Muscle of back (tissue), 13 donors: ENCODE measurements at places on chromosomes 2 and 18. TPM values are rescaled to one million over a fixed set of nuclear protein-coding genes. Genes with fewer than 3 reads are reported as not detected.
A peak's percentile ranks its signal among the peaks of the same experiment; 100 is the strongest.

DNA sequence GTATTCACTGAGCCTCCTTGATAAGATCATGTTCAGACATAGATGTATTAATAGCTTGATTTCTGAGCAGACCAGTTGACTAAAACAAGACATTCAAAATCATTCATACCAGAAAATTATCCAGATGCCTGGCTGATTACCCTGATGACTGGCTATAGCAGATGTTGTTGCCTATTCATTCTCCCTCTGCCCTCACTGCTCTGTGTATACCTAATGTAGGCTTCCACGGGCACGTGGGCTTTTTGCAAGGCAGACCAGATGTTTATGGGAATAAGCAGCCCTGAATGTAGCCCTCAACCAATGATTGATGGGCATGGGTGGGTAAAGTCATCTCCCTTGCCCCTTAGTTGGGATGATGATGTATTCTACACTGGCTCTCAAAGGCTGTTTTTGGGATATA, 289.1 kb downstream of the MBD2 start:
- DNase-seq: no peak

DNA sequence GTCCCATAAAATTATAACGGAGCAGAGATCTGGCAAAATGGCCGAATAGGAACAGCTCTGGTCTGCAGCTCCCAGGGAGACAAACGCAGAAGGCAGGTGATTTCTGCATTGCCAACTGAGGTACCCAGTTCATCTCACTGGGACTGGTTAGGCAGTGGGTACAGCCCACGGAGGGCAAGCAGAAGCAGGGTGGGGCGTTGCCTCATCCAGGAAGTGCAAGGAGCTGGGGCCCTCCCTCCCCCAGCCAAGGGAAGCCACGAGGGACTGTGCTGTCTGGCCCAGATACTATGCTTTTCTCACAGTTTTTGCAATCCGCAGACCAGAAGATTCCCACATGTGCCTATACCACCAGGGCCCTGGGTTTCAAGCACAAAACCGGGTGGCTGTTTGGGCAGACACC, 22.8 kb downstream of the ICA1L start:
- DNase-seq: no peak

DNA sequence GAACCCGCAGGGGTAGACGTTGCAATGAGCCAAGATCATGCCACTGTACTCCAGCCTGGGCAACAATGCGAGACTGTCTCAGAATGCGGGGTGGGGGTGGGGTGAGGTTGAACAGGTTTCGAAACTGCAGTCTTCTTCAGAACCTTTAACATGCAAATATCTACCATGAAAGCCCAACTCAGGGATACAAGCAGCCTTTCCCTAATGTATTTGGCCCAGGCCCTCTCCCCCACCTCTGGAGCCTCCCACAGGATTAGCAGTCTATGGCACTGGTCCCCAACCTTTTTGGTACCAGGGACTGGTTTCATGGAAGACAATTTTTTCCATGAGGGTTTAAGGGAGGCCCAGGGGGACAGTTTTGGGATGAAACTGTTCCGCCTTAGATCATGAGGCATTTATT, 53.5 kb downstream of the CCBE1 start:
- DNase-seq: no peak

- peak; percentile 54 for DNase-seq
These were observed 77.5 kb downstream of the BIN1 start for GRCh38 chr2:127029350-127030051.

GRCh38 chr2:48423376-48423775, 106.6 kb upstream of the STON1 start:
- DNase-seq: no peak

DNA sequence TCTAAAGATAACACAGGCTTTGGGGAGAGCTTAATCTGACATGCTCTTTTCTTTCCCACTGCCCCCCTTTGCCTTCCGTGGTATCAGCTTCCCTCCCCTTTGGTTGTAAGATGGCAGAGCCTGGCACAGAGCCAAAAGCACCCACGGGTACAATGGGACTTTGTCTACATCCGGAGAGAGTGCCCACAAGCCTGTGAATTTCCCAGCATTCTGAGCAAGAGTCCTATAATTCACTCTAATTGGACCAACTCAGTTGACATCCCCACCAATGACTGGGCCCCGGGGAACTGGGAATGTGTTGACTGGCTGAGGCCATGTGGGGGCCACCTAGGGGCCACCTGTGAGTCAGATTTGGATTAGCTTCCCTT, 20.1 kb upstream of the C2orf72 start:
- DNase-seq: no peak

- no peak for DNase-seq
These were observed 102.8 kb upstream of the TTN start for GRCh38 chr2:178910005-178910404.

DNA sequence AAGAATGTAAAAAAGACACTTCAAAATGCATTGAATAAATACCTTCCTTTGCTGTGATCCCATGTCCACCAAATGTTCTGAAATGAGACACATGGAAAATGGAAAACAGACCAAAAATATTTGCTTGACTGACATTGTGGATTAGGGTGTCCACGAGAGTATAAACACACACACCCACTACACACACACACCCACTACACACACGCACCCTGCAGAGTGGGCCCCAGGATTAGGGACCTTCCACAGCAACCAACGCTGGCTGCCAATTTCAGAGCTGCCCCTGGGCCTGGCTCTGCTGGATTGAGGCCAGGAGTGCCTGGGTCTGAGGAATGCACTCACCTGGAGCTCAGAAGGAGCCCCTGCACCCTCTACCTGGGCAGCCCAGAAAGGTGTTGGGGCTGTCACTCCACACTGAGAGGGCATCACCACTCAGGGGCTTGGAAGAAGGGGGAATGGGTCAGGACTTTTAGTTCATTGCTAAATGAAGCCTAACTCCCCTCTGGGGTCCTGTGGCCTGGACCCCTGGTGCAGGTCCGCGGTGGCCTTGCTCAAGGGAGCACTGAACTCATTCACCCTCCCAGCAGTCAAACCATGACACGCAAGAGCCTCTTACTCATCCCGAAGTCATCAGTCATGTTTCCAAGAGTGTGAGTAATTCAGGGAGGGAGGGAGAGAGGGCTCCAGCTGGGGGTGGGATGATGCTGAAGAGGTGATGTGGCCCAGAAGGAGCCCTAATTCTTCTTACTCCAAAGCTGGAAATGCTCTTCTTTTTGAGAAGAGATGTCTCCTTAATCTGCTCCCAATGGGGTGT, 50.2 kb upstream of the PLB1 start:
- no peak for DNase-seq

DNA sequence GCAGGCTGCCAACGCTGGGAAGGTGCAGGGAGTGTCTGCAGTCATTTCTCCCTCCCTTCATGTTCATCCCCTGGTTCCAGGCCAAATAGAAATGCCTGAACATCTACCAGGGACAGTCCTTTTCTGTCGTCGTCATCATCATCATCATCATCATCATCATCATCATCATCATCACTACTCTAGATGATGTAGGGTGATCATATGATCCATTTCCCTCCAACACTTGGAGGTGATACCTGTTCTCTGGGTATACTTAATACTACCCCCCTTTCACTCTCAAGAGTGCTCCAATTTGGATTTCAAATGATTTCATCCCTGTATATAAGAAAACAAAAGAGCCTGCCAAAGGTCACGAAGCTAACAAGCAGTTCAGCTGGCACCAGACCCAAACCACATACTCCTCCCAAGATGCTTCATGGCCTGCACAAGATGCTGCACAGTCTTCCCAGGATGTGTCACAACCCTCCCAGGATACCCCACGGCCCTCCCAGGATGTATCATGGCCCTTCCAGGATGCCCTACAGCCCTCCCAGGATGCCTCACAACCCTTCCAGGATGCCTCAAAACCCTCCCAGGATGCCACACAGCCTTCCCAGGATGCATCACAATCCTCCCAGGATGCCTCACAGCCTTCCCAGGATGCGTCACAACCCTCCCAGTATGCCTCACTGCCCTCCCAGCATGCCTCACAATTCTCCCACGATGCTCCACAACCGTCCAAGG, 257.9 kb downstream of the DYSF start:
- peak; percentile 67 for DNase-seq

Gene MEP1B
- polyA plus RNA-seq: not detected

Gene ATF2
- polyA plus RNA-seq: 24.7 TPM
